ENCODE measurements at places on chromosomes 1 and 21.

DNA sequence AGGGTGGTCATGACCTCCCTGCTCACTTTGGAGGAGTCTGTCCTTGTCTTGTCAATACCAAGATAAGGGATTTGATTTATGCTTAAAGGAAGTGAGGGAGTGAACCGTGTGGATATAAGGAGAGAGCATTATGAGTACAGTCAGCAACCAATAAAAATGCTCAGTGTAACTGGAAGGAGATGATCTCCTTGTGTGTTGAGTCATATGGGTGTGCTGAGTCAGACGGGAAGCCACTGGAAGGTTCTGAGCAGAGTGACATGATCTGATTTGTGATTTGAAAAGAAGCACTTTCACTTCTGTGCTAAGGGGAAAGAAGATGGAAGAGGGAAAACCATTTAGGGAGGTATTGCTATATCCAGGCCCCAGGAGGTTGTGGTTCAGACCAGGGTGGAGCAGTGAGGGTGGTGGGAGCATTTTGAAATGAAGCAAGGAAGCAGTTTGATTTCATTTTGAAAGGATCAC is 2.5 kb upstream of the BCL10 start:
- DNase-seq = peak; percentile 75

- peak; percentile 49 for DNase-seq
Observed at GRCh38 chr1:205583461-205584130, 48.2 kb downstream of the ELK4 start.

DNA sequence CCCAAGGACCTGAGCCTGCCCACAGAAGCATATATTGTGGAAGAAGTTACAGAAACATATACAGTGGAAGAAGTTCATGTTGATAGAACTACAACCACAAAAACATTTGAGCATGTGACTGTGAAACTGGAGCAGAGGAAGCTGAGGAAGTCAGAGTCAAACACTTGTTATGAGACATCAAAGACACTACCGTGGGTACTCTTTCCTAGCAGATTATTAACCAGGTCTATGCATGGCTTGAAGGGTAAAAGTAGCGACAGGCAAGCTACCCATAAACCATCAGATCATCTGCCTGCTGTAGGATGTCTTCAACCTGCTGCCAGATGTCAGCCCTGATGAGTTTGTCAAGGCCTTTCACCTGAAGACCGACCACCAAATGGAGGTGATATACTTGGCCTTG is 35.8 kb downstream of the IVNS1ABP start:
- no peak for DNase-seq

DNA sequence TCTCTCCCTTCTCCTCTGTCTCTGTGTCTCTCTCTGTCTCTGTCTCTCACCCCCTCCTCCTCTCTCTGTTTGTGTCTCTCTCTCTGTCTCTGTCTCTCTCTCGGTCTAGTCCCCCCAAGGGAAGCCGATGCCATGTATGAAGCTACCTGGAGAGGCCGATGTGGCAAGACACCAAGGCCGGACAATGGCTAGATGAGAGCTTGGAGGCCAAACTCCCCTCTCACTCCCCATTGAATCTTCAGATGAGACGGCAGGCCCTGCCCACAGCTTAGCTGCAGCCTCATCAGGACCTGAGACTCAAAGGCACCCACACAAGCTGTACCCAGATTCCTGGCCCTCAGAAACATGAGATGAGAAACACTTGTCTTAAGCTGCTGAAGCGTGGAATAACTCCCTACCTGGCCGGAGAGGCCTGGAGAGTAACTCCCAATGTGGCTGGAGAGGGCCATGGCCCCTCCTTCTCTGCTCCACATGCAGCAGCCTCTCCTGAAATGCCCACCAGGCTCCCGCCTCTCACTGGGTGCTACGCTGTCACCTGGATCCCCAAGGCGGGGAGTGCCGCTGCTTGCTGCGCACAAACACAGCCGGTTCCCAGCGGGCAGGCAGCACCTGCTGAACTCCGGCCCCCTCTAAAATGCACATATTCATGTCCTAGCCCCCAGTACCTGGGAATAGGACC is 7.8 kb upstream of the ACTRT2 start:
- DNase-seq = no peak

DNA sequence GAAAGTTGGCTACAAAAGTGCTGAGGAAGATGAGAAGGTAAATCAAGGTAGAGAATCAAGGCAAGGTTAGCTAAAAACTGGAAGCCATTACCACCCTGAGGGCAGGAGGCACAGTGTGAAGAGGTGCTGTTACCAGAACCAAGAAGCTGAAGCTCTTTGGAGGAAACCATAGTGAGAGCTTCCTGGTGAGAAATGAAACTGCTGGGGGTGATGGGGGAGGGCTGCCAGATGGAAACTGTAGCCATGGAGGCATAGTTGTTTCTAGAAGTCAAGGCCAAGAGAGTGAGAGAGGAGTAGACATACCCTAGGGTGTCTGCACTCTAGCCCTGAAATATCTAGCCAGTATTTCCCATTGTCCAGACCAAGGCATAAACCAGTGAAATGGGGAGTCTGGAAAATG is 28.7 kb downstream of the IFI44 start:
- DNase-seq = peak; percentile 59

DNA sequence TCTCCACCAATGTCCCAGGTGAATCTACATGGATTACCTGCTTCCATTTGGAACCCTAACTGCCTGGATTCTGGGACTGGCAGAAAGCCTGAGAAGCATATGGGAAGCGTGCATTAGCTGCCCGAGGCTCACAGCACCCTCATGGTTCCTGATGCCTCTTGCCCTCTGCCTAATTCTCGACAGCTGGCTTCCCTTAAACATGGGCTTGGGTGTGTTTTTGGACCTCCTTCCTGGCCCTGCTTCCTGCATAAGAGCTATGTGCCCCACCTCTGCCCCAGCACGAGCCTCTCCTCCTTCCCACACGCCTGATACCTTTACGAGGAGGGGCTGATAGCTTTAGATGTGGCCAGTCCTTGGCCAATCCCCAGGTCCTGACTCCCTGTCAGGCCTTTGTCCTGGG is 152.4 kb upstream of the HMGB4 start:
- DNase-seq = peak; percentile 34

GRCh38 chr1:38197312-38198061 is 150.9 kb upstream of the POU3F1 start:
- no peak for DNase-seq

DNA sequence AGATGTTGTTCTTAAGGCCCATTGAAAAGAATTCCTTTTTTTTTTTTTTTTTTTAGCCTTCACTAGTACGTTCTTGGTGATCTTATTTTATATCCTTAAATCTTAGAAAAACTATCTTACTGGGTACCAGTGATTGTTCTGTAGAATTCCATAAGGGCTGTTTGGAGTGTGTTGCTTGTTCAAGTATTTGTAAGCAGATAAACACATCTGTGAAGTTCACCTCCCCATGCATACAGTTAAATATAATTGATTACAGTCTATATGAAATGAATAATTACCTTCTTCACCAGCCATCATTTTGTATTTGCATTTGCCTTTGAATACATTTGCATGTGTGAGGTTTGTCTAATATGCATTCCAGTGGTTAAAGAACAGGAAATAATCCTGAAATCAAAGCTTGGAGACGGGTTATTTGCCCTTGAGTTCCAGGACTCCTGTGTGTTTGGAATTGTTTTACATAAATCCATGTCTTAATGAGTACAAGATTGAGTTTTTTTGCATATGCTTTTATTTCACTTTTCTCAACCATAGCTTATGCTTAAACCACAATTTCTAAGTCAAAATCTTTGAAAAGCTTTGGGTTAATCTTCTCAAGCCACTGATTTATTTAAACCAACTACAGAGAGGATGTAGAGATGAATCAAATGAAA is 73.1 kb downstream of the VPS13D start:
- DNase-seq = no peak

DNA sequence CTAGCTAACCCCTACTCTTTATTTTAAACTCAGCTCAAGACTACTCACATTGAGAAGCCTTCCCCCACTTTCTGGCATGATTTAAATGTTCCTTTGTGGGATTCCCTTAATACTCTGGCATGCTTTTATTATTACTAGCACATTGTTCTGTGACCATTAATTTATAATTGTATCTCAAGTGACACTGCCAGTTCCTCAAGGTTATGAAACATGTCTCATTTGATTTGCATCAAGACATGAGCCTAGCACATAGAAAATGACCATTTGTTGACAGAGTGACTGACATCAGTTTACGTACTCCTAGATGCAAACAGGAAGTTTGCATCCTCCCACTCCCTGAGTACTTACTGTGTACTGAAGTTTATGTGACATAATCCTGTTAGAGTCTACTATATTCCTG is 15.2 kb downstream of the RGS4 start:
- DNase-seq = no peak

- no peak for DNase-seq
Observed at GRCh38 chr1:151905070-151905442, 4.3 kb downstream of the THEM4 start.

GRCh38 chr1:17185485-17185860 is 19.5 kb upstream of the PADI1 start:
- peak; percentile 32 for DNase-seq

- DNase-seq = no peak
Observed at GRCh38 chr1:203695116-203695515, 68.5 kb downstream of the ATP2B4 start.

- DNase-seq = no peak
Observed at GRCh38 chr1:85001742-85002141, 4.8 kb upstream of the MCOLN2 start.

DNA sequence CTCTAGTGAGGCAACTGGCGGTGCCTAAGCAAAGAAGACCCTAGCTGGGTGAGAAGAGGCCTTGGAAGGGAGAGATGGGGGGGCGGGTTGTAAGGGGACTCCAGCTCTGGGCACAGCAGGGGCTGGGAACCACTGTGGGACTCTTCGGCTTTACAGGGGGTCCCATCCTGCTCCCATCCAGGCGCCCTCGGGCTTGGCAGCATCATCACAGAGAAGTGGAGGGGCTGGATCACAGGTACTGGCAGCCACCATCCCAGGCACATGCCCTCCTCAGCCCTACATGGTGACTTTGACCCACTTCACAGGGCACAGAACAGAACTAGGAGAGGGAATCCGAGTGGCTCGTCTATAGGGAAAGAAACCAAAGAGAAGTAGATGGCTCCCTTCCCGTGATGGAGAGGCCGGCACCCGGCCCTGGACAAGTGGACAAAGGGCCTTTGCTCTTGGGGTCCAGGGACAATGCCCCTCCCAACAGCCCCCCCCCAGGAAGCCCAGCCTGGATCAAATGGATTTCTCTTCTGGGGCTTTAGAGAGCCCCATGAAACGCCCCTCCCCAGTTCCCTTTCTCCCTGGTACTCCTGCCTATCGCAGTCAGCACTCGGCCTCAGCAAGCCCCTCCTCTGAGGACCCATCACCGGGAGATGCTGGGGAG is 54.0 kb upstream of the ECE1 start:
- no peak for DNase-seq

DNA sequence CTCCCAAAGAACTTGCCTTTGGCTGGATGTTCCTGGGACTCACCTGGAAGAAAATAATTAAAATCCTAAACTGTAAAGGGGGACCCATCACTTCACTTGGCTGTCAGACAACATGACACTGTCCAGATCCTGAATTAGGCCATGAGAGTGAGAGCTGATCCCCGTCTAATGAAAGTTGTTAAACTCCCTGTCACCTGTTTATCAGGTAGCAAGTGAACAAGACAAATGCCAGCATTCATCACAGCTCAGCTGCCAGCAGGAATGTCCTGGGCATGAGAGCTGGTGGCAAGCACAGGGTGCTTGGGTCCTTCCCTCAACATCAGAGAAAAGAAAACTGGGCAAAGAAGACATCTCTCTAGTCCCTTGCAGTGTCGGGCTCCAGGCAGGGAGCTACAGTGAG is 23.8 kb downstream of the PMVK start:
- no peak for DNase-seq

- no peak for DNase-seq
Observed at GRCh38 chr1:66876664-66877063, 48.0 kb downstream of the DNAI4 start.

- no peak for DNase-seq
Observed at GRCh38 chr1:169018751-169019150, 87.7 kb upstream of the ATP1B1 start.

GRCh38 chr1:173714441-173714758 is 381 bp upstream of the KLHL20 start:
- DNase-seq = no peak

DNA sequence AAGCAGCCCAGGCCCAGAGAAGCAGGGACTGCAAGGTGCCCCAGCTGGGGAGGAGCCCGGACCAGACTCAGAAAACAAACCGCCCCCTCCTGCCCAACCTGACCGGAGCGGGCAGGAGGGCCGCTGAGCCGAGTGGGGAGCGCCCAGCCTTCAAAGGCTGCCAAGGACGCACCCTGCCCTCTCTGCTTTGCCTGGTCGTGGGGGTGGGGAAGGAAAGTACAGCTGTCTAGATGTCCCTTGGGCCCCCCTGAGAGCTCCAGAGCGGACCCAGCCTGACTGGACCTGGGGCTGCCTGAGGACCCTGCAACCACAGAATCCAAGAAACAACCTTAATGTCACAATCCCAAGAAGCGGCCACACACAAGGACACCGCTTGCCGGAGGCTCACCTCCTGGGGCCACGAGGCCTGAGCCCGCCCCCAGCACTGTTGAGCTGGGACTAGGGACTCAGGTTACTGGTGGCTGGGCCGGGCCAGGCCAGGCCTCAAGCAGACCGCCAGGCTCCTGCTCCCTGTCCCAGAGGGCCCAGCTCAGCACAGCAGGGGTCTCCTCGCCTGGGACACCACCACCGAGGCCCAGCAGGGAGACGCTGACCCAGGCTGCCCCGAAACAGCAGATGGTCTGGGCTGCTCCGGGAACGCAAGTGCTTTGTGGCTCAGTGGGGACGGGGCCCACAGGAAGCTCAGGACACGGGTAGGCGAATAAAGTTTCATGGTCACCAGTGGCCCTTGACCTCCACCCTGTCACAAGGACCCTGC is 1.4 kb downstream of the DVL1 start:
- DNase-seq = peak; percentile 75

GRCh38 chr1:116075575-116075974 is 35.6 kb upstream of the MAB21L3 start:
- no peak for DNase-seq

- no peak for DNase-seq
Observed at GRCh38 chr1:75708910-75709309, 15.6 kb upstream of the ACADM start.

DNA sequence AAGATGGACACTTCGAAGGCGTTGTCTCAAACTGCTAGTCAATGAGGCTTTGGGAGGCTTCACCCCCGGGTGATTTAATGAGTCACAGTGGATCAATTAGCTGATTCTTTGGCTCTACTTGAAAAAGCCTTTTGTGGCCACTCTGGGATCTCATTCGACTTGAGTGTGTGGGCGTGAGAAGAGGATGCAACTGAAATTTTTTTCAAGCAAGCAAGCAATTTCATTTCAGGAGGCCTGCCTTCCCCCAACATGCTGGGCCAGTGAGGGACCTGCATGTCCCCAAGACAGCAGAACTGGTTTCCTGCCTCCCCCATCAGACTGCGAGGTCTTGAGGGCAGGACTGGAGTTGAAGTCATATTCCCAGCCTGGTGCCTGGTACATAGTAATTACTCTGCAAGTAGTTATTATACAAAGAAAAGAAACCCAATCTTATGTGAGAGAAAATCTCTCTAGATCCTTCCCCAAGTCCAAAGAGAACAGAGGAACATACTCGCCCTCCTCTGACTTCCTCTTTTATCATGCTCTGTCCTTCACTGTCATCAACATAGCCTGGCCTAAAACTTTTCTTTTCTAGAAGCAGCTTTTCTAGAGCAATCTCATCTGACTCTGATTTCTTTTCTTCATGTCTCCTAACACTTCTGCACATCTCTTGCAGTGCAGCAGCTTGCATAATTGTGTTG is 22.7 kb downstream of the SYT6 start:
- no peak for DNase-seq

- no peak for DNase-seq
Observed at GRCh38 chr1:40553017-40553416, 21.6 kb downstream of the ZNF684 start.

- DNase-seq = peak; percentile 74
Observed at GRCh38 chr21:43600642-43601402, 58.5 kb downstream of the HSF2BP start.
